ENCODE measurements at places on chromosomes 2 and 18. TPM values are rescaled to one million over a fixed set of nuclear protein-coding genes. Genes with fewer than 3 reads are reported as not detected.

- no peak overlapping the region for H3K27ac ChIP-seq
- H3K27me3 ChIP-seq, result no peaks in the 10 kb centered on the region
- no peak overlapping the region for H3K4me3 ChIP-seq
- no peaks in the 10 kb centered on the region for H3K4me1 ChIP-seq
- no peak for DNase-seq
These were observed 69.1 kb downstream of the SRBD1 start for GRCh38 chr2:45542013-45542412.

DNA sequence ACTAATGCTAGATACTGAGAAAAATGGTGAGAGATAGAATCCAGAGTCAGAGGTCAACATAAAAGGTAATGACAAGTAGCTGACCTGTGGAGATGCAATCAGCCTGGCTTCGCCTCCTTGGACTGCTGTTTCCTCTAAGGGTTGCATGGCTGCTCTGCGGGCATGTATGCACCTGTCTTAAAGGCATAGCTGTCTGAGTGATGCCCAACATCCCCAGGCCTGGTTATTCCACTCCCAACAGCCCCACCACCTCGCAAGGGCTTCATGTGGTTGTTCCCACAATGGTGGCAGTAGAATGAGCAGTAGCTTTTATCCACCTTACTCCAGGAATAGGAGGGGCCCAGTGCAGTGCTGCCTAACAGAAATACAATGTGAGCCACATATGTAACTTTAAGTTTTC, 69.7 kb upstream of the ALK start:
- H3K4me3 ChIP-seq, result no peak overlapping the region
- no peak for DNase-seq
- H3K27ac ChIP-seq, result no peak overlapping the region
- H3K4me1 ChIP-seq, result no peaks in the 10 kb centered on the region
- peaks cover 11% of the 10 kb centered on the region for H3K27me3 ChIP-seq

POTEI gene
- not detected for total RNA-seq

DNA sequence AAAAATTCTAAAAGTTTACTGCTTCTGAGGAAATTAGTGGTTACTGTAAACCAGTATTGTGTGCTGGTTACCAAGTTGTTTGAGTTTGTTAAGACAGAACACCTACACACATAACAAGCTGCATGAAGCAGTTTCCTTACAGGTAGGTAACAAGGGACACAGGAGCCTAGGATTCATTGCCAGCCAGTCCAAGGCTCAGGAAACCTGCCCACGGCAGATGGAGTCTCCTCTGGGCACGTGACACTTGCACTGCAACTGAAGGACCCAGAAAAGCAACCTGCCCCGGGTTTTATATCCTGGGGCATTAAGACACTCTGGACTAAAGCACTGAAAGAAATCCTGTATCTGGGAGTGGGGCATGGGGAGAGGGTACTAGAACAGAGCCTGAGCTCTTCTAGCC, 639.3 kb downstream of the ADCYAP1 start:
- H3K4me3 ChIP-seq, result no peak overlapping the region
- no peak overlapping the region for H3K27ac ChIP-seq
- H3K4me1 ChIP-seq, result no peaks in the 10 kb centered on the region
- DNase-seq, result no peak
- H3K36me3 ChIP-seq, result no peaks in the 10 kb centered on the region

MAP3K20 gene
- 341 TPM for total RNA-seq

DNA sequence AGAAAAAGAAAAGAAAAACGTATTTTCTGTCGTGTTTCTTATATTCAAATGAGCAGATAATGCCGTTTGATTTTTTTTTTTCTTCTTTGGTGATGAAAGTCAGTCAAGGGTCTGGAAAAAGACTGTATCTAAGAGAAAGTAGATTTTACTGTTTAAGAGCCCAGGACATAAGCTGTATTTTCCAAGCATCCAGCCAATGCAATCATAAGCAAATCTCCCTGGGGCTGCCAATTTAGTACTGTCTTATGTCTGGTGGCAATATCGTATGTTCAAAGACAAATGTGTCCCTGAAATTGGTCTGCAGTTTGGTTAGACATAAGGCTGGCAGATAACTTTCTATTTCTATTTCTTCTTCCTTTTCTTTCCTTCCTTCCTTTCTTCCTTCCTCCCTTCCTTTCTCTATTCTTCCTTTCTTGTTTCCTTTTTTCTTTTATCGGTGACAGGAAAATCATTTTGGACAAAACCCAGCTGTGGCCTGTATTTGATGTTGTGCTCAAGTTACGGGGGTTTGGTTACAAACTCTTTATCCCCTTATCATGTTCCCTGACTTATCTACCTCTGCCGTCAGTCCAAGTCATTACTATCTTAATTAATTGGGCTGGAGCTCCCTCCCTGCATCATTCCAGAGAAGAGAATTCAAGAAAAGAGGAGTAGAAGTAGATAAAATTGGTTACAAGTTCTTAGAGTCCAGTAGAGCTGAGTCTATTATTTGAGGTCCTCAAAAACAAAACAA, 683.4 kb upstream of the FSHR start:
- no peaks in the 10 kb centered on the region for H3K27me3 ChIP-seq
- no peaks in the 10 kb centered on the region for H3K4me1 ChIP-seq

HOXD3 gene
- total RNA-seq, result 0.68 TPM

DNA sequence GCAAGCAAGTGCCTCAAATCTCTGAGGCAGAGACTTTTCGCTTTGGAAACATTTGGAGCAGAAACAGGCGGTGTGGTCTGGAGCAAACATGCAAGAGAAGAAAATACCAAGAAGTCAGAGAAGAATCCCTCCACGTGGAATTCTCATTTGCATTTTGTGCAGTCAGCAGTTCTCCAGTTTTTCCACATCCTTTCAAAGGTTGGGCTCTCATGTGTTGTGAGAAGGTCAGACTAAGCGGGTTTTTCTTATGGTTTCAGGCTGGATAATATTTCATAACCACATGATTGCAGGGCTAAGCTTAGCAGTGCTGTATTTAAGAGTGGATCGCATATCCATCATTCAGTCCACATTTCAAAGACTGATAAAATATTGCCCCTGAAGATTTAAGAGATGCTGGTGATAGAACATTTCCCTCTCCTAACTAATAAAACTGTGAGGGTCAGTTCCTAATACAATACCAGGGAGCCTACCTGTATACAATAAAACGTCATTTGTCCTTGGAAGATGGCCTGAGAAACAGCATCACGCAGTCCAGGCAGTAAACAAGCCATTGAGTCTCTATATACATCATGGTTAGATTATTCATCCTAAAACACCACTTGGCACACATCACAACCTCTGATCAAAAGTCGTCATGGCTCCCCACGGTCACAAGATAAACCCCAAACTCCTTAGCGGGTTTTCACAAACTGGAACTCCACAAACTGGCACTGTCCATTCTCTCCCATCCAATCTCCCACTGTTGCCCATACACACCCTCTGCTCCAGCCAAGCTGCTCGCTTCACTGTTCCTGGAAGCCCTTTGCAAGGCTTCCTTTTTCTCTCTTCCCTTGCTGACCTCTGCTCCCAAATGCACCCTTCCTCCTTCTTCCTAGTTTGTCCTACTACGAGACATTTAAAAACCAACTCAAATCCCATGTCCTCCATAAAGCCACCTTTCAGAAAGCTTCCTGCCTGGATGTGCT, 31.5 kb downstream of the ANKRD44 start:
- no peaks in the 10 kb centered on the region for H3K27me3 ChIP-seq
- no peaks in the 10 kb centered on the region for H3K36me3 ChIP-seq
- H3K4me3 ChIP-seq, result no peak overlapping the region
- no peak for DNase-seq
- H3K4me1 ChIP-seq, result no peaks in the 10 kb centered on the region

DNA sequence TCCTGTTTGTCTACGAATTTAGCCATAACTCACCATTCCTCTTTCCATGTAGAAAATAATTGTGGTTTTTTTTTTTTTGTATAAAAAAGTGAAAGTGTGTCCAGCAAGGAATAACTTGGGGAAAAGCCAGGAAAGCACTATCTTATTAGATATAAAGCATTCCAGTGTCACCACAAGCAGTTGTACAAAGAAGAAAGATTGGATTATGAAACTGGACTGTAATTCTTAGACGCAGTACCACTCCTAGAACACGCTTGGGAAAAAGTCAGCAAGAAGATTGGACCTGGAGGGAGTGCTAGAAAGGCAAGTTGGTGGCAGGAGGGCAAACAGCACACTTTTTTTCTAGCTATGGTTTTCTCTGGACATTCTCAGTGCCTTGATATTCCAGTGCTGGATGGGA, 186.7 kb downstream of the PARD3B start:
- no peaks in the 10 kb centered on the region for H3K27me3 ChIP-seq
- H3K4me3 ChIP-seq, result no peak overlapping the region
- no peaks in the 10 kb centered on the region for H3K4me1 ChIP-seq
- no peak for DNase-seq

CXCR4 gene
- 3.2 TPM for total RNA-seq

DNA sequence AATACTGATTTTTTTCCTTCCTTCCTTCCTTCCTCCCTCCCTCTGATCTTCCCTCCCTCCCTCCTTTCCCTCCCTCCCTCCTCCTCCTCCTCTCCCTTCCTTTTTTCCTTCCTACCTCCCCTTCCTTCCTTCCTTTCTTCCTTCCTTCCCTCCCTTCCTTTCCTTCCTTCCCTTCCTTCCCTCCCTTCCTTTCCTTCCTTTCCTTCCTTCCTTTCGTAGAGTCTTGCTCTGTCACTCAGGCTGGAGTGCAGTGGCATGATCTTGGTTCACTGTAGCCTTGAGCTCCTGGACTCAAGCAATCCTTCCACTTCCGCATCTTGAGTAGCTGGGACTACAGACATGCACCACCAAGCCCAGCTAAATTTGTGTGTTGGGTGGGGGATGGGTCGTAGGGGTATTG, 8.9 kb upstream of the TMEM131 start:
- no peak overlapping the region for H3K4me3 ChIP-seq
- no peaks in the 10 kb centered on the region for H3K27me3 ChIP-seq
- DNase-seq, result no peak
- no peak overlapping the region for H3K27ac ChIP-seq
- H3K36me3 ChIP-seq, result no peaks in the 10 kb centered on the region

INPP5D gene
- total RNA-seq, result 4.4 TPM

- H3K4me1 ChIP-seq, result no peaks in the 10 kb centered on the region
- H3K27ac ChIP-seq, result no peak overlapping the region
- no peaks in the 10 kb centered on the region for H3K36me3 ChIP-seq
- H3K4me3 ChIP-seq, result no peak overlapping the region
- no peaks in the 10 kb centered on the region for H3K27me3 ChIP-seq
These were observed 54.4 kb downstream of the LBH start for GRCh38 chr2:30285758-30286157.

EHBP1 gene
- 17.5 TPM for total RNA-seq

GRCh38 chr2:120982598-120982997, 246.9 kb downstream of the GLI2 start:
- no peak overlapping the region for H3K4me3 ChIP-seq
- H3K36me3 ChIP-seq, result no peaks in the 10 kb centered on the region
- no peak overlapping the region for H3K27ac ChIP-seq
- no peaks in the 10 kb centered on the region for H3K4me1 ChIP-seq

GRCh38 chr2:236656721-236657120, 87.1 kb downstream of the ACKR3 start:
- DNase-seq, result no peak
- H3K36me3 ChIP-seq, result no peaks in the 10 kb centered on the region
- no peaks in the 10 kb centered on the region for H3K27me3 ChIP-seq
- no peak overlapping the region for H3K27ac ChIP-seq

DNA sequence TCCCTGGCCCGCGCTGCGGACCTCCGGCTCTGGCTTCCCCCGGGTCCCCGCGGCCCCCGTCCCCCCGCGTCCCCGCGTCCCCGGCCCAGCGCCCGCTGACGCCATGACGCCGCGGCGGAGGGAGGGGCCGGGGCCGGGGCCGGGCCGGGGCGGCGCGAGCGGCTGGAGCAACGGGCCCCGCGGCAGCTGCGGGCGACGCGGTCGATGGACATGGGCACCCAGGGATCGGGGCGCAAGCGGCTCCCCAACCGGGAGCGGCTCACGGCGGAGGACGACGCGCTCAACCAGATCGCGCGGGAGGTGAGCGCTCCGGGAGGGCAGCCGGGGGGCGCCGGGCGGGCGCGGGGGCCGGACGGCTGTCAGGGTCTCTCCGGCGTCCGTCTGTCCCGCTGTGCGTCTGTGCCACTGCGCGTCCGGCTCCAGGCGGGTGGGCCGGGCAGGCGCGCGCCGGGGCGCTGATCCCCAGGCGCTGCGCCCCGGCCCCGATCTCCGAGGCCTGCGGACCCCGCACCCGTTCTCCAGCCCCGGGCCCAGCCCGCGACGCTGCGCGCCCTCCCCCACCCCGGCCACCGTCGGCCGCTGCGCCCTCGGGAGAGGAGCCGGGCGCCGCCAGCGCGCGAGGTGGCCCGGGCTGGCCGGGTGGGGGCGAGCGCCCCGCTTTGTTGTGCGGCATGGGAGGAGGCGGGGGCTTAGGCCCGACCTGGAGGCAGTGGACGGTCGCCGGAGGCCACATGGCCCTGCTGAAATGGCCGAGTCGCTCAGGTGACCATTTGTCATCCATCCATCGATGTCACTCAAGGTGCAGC, at the start of gene LRRFIP1:
Gene LRRFIP1, plus strand, starts transcription at position 147 of the 806 bp plus-strand sequence. Its CDS starts 58 bp downstream, at position 205.
- H3K4me1 ChIP-seq, result peaks cover 60% of the 10 kb centered on the region
- H3K4me3 ChIP-seq, result peak within 1 kb of the TSS; percentile 65
- peak within 1 kb of the TSS; percentile 84 for H3K27ac ChIP-seq
- DNase-seq, result peak; percentile 70

IDH1 gene
- 35.2 TPM for total RNA-seq

DNA sequence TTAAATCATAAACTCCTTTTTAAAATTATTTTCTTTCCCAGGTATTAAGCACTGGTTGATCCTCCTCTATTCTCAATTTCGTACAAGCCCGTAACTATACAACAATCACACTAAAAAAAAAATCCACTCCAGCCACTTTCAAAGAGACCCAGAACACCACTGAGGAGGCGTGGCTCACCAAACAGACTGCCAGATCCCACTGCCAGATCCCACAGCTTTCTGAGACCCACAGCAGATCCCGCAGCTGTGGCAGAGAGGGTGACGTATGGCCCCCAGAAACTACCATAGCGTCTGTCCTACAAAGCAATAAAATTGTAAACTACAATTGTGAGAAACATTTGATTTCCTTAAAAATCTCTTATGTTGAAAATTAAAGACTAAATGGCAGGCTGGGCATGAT, 230.7 kb upstream of the PXDN start:
- DNase-seq, result peak; percentile 58
- H3K4me3 ChIP-seq, result no peak overlapping the region
- H3K27ac ChIP-seq, result peak overlapping the region; percentile 49
- H3K36me3 ChIP-seq, result no peaks in the 10 kb centered on the region
- no peaks in the 10 kb centered on the region for H3K27me3 ChIP-seq

DNA sequence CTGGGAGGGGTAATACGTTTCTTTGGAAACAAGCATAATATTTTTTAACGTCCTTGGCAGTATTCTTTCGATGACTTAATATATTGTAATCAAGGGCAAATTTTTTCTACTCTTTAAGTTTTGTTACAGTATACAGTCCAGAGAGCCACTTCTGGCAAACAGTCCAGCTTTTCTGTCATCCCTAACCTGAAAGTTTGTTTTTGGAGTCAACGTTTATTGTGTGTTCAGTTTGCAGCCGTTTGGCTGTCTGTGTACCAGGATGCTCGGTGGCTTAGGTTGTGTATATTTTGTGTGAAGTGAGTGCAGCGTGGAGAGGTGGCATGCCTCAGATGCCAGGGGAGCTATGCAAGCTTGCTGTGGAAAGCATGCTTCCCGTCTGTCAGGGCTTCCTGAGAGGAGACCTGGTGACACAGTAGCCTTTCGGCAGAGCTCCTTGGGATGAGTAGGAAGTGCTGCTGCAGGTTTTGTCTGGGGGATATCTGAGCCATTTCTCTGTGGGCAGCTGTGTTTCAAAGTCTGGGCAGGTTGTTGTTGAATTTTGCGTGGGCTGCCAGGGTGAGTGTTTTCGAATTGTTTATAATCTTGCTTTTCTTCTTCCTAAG, 14.7 kb downstream of the MAP3K20 start:
- peaks cover 4% of the 10 kb centered on the region for H3K36me3 ChIP-seq
- H3K4me3 ChIP-seq, result no peak overlapping the region
- no peak for DNase-seq
- H3K4me1 ChIP-seq, result peaks cover 77% of the 10 kb centered on the region
- peak overlapping the region; percentile 67 for H3K27ac ChIP-seq
